ENCODE measurements at places on chromosomes 12 and 14.

- no peak for DNase-seq
Observed at GRCh38 chr12:105706321-105706972, 376.0 kb downstream of the C12orf75 start.

DNA sequence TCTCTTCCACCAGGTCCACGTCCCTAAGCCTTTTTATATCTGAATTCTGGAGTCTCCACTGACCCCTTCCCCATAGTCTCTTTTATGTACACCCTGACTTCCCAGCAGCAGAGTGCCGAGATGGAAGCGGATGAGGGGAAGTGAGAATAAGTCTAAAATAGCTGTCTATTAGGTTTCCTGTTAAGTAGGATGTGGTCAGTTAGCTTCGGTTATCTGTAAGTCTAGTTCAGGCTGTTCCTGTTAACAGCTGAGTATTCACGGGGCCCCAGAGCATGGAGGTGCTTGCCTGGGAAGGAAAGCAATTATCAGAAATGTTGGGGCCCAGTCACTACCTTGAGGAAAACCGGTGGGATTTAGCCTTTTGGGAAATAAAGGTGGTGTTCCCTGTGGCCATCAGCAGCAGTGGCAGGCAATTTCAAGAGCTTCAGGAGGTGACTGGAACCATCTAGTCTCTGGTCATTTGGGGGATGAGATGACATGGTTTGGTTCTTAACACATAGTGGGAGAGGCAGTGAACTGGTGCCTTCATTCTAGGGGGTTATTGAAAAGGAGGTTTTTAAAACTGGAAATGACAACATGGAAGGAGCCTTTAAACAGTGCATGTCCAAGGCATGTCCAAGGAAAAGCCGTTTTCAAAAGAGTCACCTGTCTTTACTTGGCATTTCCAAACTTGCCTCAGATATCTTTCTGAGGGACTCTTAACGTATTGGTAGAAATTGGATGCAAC lies 21.8 kb downstream of the CHST11 start:
- DNase-seq, result no peak

GRCh38 chr12:69916544-69917235 lies 91.7 kb downstream of the MYRFL start:
- DNase-seq, result no peak

DNA sequence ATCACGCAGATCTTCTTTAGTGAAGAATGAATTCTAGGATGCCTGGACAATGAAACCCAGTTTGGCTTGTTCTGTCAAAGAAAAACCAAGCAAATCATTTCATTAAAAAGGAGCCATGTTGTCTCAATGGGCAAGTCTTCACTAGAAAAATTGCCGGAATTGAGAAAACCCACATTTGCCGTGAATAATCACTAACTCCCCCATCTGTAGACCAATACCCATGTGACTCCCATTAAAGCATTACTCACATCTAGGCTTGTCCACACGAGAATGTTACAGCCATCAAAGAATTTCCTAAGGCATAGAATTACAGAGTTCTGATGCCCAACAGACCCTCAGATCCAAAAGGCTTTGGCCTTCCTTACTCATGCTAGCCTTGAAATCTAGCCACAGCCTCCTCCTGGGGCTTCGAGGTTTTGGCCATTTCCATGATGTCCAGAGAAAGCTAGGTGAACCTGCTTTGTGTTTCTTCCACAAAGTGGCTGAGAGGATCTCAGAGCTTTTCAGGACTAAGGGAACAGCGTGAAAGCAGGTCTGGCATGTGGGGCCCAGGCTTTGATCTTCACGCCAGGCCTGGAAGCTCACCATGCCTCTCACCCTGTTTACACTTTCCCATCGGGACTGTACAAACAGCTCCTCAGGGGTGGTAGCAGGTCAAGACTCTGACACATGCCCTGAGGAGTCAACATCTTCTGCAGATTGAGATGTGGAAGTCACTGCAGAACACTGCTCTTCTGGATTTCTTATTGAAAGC lies 12.1 kb downstream of the SLC7A8 start:
- no peak for DNase-seq

GRCh38 chr12:109592195-109592904 lies 18.8 kb downstream of the MVK start:
- no peak for DNase-seq

- no peak for DNase-seq
Observed at GRCh38 chr12:18719922-18720510, 17.8 kb downstream of the PLCZ1 start.

DNA sequence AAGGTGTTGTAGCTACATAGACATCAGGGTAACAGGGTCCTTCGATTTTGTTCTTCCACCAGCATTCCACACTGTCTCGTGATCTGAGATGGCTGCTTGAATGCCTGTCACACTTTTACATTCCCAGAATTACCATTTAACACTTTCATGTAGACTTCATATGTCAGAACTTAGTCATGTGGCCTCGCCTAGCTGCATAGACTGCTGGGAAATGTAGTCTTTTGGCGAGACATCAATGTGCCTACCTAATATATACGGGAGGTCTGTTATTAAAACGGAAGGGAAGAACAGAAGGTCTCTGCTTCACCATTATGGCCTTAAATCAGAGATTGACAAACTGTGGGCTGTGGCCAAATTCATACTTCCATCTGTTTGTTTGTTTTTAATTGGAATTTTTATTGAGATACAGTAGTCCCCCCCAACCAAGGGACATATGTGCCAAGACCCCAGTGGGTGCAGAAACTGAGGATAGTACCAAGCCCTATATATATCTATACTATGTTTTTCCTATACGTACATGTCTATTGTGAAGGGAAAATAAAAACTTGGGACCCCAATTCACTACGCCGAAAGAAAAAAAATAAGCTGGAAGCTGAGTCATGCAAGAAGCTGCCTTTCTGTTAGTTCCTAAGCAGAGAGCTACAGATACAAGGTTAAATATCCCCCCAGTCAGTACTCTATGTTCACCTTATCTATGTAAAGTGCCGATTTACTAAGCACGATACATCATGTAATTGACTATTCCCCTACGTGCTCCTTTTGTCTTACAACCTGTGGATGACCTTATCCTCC lies 11.3 kb upstream of the HRK start:
- no peak for DNase-seq

GRCh38 chr14:51310505-51310944 lies 70.5 kb downstream of the TMX1 start:
- DNase-seq, result no peak

GRCh38 chr14:95442016-95442632 lies 74.3 kb downstream of the SYNE3 start:
- no peak for DNase-seq

DNA sequence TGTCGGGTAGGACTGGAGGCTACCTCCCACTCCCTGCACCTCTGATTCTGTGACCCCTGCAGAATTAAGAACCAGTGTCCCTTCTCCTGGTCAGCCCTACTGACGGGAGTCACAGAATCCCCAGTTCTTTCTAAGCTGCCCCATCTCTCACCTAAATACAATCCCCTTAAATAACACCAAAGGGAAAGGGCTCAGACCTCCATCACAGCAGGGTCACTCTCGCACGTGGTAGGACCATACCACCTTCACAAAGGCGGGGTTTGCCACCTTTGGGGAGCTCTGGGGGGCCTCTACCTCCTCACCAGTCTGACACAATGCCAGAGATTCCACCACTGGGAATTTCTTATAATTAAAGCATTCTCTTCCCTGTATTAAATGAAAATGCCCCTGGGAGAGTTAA lies 35.6 kb downstream of the DAD1 start:
- DNase-seq, result no peak

- no peak for DNase-seq
Observed at GRCh38 chr14:100031506-100032281, 33.5 kb upstream of the EVL start.

- peak; percentile 49 for DNase-seq
Observed at GRCh38 chr14:103104654-103105452, 10.3 kb downstream of the EXOC3L4 start.

DNA sequence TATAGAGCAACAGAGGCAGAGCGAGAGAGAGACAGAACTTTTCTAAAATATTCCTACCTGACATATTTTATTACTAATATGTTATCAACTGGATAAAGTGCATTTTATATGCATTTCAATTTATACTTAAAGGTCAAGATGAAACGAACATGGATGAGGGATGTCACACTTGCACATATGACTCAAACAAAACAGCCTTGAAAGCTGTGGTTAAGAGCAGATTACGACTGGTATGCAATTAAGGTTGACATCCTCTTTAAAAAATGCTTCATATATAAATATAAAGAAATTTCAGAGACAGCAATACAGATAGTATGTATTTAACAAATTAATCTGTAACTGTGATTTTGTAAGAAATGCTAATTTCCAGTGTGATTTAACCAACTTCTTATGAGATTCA lies 52.5 kb downstream of the LMO3 start:
- DNase-seq, result no peak

GRCh38 chr12:59768031-59768430 lies 172.2 kb downstream of the SLC16A7 start:
- no peak for DNase-seq

DNA sequence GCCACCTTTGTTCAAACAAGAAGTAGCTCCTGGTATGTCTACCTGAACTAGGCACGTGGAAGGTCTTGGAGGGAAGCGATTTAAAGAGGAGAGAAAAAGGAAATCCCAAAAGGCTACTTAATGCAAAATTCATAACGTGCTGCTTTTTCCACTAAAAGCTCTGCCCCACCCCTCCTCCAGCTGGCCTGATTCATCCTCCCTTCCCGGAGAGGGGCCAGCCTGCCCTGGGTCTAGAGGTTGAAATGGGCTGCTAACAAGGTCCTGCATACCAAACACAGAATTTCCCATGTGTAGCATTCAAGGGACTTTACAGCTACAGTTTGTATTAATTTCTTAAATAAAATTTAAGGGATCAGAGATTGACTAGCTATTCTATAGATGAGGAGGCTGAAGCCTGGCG lies 83.2 kb downstream of the KNTC1 start:
- no peak for DNase-seq

- no peak for DNase-seq
Observed at GRCh38 chr12:58814036-58814435, 106.3 kb downstream of the LRIG3 start.

DNA sequence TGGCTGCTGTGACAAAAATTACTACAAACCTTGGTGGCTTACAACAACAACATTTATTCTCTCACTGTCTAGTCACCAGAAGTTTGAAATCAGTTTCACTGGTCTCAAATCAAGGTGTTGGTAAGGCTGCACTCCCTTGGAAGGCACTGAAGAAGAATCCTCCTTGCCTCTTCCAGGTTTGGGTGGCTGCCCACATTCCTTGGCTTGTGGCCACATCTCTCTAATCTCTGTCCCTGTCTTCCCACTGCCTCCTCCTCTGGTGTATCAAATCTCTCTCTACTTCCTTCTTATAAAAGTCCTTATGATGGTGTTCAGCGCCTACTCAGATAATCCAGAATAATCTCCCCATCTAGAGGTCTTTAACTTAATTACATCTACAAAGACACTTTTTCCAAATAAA lies 31.0 kb downstream of the PLCZ1 start:
- DNase-seq, result no peak

GRCh38 chr14:98035396-98035795 lies 1236.6 kb downstream of the BCL11B start:
- no peak for DNase-seq

DNA sequence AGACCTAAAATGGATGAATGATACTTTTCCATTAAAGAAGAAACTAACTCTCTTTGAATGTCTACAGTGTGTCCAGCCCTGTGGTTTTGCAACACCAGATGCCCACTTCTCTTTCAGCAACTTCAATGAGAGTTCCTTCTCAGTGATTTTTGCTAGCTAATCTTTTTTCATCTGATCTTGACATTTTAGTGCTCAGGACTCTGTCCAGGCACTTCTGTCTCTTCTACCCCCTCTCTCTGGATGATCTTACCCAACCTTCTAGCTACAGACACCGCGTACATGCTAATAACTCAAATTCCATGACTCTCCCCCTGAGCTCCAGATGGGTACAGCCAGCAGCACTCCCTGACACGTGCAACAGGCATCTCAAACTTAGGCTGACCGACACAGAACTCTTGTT lies 161.1 kb upstream of the FOXN3 start:
- no peak for DNase-seq

DNA sequence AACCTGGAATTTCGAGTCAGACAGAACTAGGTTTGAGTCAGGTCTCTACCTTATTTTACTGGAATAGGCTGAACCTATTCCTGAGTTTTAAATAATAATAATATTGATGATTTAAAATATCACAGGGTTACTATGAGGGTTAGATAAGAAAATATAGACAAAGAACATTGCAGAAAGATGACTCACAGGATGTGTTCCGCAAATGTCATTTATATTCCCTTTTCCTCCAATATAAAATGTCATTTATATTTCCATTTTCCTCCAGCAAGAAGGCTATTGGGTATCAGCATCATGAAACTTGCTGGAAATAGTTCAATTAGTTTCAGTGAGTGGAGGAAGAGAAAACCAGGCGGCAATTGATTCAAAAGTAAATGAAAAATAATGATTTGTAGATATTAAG lies 163.9 kb upstream of the RASSF8 start:
- no peak for DNase-seq
